ENCODE measurements at places on chromosomes 6 and 20. TPM values are rescaled to one million over a fixed set of nuclear protein-coding genes. Genes with fewer than 3 reads are reported as not detected.

DNA sequence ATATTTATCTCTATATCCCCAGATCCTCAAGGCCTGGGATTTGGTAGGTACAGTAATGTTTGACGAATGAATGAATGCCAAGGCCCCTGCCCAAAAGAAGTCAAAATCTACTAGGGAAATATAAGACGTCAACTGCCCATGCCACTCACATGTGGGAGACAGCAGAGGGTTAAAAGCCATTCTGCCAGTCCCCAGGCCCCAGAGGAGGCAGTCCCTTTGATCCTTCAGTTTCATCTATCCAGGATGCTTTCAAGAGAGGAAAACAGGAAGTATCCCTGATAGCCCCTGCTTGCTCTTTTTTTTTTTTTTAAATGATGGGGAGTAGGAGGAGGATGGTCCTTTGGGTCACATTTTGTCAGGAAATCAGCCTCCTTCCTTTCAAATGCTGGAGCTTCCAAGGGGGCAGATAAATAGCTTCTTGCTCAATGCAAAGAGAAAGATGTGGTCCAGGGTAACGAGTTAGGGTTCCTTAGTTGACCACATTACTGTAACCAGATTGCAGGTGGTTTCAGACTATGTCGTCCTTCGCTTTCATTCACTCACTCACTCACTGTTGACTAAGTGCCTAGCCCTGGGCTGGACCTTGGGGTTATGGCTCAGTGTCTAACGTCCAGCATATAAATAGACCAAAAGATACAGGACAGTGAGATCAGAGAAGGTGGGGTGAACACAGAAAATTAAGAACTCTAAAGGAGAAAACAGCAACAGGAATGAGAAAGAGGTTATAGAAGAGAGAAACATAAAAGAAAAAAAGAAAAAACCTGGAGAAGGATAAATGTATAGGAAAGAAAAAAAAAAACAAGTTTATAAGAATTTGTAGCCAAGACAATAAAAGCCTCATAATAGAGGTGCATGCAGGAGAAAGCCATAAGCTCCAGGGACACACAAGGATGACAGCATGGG is 64.6 kb upstream of the PIM1 start:
- DNase-seq, result no peak

GRCh38 chr6:151103266-151103665 is 136.5 kb upstream of the AKAP12 start:
- DNase-seq, result no peak

DNA sequence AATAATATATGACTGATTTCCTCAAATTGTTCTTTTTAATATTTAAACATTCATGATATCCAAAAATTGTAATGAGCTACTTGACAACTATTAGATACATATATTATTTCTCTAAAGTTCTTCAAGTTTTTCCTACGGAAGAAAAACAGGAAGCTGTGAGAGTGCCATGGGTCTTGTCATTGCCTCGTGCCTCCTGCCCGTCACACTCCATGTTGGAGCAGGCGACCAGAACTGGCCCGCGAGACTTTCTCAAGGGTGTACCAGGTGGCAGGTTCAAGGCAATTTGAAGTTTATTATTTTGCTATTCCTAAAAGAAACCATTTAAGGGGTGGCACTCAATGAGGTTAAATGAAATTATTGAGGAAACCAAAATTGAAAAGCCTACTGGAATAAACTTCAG is 337.2 kb downstream of the HACE1 start:
- no peak for DNase-seq

BMP7 gene
- total RNA-seq, result not detected

RAET1G gene
- total RNA-seq, result 3.3 TPM

SLX4IP gene
- 4.4 TPM for total RNA-seq

EMILIN3 gene
- 0.17 TPM for total RNA-seq

GLP1R gene
- total RNA-seq, result not detected

PRR18 gene
- total RNA-seq, result not detected

Measured in fibroblast of lung (primary cell).